CD4-positive, alpha-beta T cell (primary cell): ENCODE measurements at places on chromosomes 16 and 17. TPM values are rescaled to one million over a fixed set of nuclear protein-coding genes. Genes with fewer than 3 reads are reported as not detected.

DNA sequence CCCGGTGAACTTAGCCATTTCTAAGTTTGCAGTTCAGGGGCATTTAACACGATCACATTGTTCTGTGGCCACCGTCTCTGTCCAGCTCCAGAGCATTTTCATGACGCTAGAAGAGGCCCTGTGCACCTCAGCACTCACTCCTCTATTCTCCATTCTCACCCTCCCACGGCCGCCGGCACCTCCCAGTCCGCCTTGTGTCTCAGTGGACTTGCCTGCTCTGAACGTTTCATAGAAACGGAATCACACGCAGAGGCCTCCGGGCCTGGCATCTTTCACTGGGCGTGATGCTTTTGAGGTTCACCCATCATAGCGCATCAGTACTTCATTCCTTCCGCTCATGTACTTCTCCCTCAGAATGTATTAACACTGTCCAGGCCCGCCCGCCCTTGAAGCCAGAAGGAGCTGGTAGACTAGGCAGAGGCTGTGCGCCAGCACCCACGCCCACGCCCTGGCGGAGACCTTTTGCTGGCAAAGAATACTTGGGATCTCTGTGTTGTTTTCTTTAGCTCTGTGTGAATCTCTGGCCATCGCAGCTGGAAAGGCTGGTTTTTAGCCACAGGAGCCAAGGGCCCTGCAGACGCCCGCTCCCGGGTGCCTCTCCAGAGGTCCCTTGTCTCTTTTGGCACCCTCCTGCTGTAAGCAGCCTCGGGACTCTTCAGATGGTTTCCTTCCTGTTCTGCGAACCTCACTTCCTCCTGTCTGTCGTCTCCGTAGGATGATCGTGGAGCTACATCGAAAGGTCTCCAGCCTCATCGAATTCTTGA lies 23.4 kb upstream of the JPT2 start:
- H3K4me3 ChIP-seq = no peak overlapping the region
- H3K36me3 ChIP-seq = peaks cover 49% of the 10 kb centered on the region
- H3K4me1 ChIP-seq = no peaks in the 10 kb centered on the region
- no peaks in the 10 kb centered on the region for H3K27me3 ChIP-seq

DNA sequence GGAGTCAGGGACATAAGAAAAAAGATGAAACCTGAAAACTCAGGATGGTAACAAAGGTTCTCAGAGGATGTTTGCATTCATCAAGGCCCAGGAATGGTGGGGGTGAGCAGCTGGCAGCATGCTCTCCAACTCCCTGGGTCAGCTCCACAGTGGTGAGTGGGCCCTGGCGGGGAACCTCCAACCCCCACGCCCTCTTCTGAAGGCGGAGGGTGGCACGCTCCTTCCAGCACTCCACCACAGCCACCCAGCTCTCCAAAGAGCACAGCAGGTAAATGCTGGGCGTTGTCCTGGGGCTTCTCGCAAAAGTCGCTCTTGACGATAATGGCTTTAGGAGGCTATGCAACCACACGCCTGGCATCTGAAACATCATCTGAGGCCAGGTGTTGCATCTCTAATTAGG lies 173.8 kb downstream of the C16orf78 start:
- no peak for DNase-seq
- H3K4me3 ChIP-seq = no peak overlapping the region
- no peaks in the 10 kb centered on the region for H3K27me3 ChIP-seq
- H3K4me1 ChIP-seq = no peaks in the 10 kb centered on the region

- no peak for DNase-seq
- no peaks in the 10 kb centered on the region for H3K36me3 ChIP-seq
- no peaks in the 10 kb centered on the region for H3K4me1 ChIP-seq
- H3K27me3 ChIP-seq = no peaks in the 10 kb centered on the region
These were observed 265.0 kb downstream of the PHKB start for GRCh38 chr16:47726031-47726675.

The FNDC8 gene
- total RNA-seq = not detected

- no peak overlapping the region for H3K27ac ChIP-seq
- H3K27me3 ChIP-seq = peaks cover 3% of the 10 kb centered on the region
- H3K4me3 ChIP-seq = peak overlapping the region; percentile 14
- DNase-seq = no peak
These were observed 8.2 kb upstream of the CIITA start for GRCh38 chr16:10868596-10869469.

GRCh38 chr16:68470461-68471150 lies 22.3 kb upstream of the SMPD3 start:
- H3K4me3 ChIP-seq = peak overlapping the region; percentile 37
- peak overlapping the region; percentile 34 for H3K27ac ChIP-seq
- DNase-seq = no peak
- H3K36me3 ChIP-seq = no peaks in the 10 kb centered on the region
- H3K27me3 ChIP-seq = no peaks in the 10 kb centered on the region

The BCL6B gene
- total RNA-seq = not detected
